NCI-H1436 treated with DMSO at 0.1 percent for 48 hours (cell line): ENCODE measurements at places on chromosomes 3 and 15.

GRCh38 chr15:63892794-63893441 is 59.2 kb upstream of the HERC1 start:
- no peak for DNase-seq

GRCh38 chr3:143210141-143210540 is 90.6 kb downstream of the CHST2 start:
- no peak for DNase-seq

GRCh38 chr3:10534066-10534465 is 28.7 kb upstream of the ATP2B2 start:
- DNase-seq, result no peak

GRCh38 chr15:45116482-45117307 is 2.6 kb downstream of the DUOXA2 start:
- no peak for DNase-seq

GRCh38 chr3:72186400-72186855 is 401.5 kb upstream of the PROK2 start:
- DNase-seq, result no peak

DNA sequence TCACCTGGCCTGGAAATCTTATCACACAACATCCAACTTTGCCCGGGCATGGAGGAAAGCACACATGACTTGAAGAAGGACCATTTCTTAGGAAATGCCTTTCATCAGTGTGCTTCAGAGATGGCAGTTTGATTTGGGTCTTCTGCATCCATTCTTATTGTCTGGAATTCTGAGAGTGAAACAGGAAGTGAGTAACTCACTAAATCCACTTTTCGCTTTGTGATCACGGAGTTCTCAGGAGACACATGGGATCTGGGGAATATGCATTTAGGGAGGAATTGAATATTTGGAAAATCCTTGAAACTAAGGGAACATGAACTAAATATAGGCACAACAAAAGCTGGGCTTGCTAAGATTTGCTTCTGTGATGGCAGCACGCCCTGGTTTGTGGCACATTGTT is 212.5 kb upstream of the FEZF2 start:
- DNase-seq, result no peak

- no peak for DNase-seq
Measured at GRCh38 chr3:46360907-46361306, 7.0 kb downstream of the CCR2 start.

GRCh38 chr3:31442755-31443154 is 90.0 kb upstream of the STT3B start:
- DNase-seq, result no peak

DNA sequence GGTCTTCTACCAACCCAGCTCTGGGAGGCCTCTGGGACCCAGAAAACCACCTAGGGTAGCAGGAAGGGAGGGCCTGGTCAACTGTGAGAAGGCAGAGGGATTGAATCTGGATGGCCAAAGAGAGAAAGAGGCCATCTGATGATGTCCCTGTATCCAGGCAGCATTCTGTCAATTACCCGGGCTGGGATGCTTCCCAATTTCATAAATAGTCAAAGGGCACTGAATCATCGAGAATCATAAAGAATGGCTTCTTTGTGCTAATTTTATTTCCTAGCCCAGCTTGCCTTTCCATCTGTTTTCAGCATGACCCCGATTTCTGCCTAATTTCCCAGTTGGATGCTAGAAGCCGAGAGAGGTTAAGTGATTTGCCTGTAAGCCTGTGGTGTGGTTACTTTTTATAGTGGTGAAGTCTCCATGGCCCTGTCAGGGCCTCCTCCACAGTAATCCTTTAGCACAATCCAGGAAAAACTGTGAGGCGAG is 129.2 kb downstream of the FAM43A start:
- DNase-seq, result no peak

- no peak for DNase-seq
Measured at GRCh38 chr3:55518451-55518850, 31.3 kb upstream of the WNT5A start.

DNA sequence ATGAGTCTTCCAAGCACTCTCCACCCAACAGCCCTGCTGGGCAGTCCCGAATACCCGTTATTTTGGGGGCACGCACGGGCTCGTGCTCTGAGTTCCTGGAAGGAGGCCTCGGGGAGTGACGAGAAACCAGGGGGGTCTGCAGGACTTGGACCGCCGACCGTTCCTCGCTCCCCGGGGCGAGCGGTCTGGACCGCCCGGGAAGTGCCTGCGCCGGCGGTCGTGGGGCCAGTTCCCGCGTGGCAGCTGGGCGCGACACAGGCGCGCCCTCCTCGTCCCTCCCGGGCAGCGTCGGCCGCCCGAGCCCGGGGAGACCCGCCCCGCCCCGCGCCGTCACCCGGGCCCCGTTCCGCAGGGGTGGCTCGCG is 387 bp downstream of the GNB4 start:
- DNase-seq, result no peak

DNA sequence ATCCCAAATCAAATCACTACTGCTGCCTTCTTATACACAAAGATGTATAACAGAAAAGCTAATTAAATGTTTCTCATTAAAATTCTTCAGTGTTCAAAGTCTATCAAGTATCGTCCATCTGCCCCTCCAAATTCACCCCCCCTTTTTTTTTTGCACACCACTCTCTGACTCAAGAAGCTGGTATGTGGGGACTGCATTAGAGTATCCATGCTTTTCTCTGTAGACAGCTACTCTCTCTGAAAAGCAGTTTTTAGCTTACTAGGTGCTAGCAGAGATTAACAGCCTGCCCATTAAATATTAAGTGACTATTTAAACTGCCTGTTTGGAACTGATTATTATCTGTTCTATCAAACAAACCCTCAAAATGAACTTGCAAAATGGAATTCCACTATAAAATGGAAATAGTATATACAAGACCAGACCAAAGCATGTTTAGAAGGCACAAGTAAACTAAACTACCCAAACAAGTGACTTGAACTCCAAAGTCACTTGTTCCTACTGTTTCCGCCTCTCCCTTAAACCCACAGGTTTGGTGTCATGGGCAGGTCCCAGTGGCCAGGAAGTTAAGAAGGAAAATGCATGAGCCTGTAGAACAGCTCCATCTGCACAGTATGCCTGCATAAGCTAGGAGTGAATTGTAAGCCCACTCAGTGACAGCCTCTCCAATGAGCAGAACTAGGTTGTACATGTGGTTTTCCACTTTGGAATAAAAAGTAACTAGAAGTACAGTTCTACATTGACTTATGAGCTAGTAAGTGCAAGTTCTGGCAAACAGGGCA is 32.5 kb downstream of the GBE1 start:
- DNase-seq, result no peak

- DNase-seq, result no peak
Measured at GRCh38 chr15:78808550-78808949, 2.7 kb downstream of the ADAMTS7 start.
